ENCODE measurements at places on chromosomes 2 and 18.

- DNase-seq = no peak
These were observed 56.4 kb upstream of the MGAT5 start for GRCh38 chr2:134197445-134197844.

DNA sequence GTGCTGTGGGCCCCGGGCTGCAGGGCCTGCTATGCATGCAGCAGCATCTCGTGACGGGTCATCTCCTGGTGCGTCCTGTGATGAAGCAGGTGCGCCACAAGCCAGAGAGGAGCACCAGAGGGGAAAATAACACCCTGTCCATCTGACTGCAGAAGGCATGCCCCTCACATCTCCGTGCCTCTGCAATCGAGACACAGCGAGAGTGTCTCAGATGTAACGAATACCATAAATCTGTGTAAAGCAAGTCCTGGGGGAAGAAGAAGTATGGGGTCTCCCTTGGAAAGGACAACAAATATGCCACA, 137.5 kb downstream of the PTGR3 start:
- no peak for DNase-seq

GRCh38 chr2:134366359-134366758, 112.5 kb downstream of the MGAT5 start:
- DNase-seq = no peak

DNA sequence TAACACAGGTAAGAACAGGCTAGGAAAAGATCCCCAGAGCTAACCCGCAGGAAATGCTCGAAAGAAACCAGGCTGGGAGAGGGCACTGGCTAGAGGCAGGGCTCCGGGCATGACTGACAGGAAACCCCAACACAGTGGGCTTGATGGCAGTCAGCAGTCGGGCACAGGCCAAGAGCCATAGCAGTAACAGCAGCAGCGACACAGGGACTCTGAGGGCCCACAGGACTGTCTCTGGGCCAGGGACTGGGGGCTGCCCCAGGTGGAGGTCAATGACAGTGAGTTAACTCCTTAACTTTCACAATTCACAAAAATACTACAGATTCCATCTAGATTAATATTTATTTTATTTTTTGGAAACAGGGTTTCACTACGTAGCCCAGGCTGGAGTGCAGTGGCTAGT, 37.3 kb upstream of the ASPRV1 start:
- DNase-seq = no peak

DNA sequence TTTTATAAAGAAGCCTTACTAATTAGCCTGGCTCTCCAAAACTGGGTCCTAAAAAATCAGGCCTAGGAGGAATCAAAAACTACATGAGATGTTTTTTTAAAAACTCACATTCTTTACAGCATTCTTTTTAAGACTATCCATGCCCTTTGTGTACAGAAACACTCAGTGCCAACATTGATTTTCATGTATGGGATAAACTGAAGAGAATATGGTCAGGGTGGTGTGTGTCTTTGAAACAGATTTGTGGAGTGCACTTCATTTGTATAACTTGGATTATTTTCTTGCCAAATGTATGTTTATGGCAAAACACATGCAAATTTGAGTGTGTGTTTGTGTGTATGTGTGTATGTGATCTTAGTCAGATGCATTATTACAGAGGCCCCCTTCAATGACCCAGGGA, 283.6 kb upstream of the ATP5MC3 start:
- no peak for DNase-seq

- DNase-seq = no peak
These were observed 38.5 kb downstream of the PRPF40A start for GRCh38 chr2:152678808-152679207.

DNA sequence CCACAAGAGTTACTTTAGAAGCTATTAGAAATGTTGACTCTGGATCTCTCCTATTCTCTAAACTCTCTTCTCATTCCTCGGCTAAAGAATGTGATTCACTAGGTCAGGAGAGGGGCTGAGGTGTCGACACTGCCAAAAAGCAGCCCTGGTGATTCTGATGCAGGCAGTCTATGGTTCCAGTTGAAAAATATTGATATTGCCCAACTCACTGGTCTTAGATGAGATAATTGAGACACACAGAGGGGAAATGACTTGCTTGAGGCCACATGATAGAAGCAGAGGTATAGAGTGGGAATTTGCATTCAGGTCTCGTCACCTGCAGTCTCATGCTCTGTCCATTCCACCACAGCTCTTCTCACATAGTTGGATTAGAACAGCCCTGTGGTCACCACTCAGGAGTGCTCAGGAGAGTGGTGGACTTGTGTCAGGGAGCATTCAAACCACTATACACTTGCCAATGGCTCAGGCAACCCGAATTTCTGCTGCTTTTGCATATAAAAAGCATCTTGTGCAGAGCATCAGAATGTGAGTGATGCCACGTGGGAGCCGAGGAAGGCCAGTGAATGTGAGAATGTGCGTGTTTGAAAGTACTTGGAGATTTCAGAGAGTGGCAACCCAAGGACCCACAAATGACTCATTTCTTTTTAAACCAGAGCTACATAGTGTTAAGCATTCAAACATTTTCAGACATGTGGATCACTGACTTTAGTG, 65.1 kb upstream of the CTLA4 start:
- DNase-seq = no peak

DNA sequence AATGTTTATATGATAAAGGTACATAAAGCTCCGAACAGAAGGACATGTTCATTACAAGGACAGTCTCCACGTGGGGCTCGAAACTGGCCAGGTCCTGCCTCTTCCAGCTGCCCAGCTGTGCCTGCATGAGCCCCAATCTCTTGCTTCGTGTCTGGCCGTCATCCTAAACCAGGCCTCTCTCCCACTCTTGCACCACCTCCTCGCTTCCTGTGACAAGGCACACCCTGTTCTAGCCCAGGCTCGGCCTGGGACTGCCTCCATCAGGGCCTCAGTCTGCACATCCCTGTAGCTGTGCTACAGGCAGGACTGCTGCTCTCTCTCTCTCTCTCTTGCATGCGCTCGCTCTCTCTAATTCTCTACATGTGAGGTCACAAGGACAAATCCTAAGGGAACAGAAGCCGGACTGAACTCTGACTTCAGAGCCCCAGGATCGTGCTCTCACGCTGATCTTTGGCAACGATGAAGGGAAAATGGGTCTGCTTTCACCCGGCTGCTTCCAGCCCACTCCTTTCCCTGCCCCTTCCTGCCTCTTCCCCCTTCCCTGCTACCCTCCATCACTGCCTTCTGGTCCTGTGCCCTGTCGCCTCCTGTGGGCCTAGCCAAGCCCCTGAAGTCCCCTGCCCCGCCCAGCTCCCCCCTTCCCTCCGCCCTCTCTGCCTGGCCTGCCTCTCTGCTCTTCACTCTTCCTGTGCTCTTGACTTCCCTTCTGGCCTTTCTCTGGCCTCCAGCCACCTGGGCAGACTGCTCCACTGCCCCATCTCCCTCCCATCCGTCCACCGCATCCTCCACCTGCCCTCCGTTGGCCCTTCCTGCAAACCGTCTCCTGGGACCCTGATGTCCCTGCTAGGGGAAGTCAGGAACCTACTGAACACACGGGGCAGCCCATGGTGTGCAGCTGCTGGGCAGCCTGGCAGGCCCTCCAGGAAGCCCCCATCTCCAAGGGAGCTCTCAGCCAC, 7.8 kb upstream of the GPR55 start:
- no peak for DNase-seq

DNA sequence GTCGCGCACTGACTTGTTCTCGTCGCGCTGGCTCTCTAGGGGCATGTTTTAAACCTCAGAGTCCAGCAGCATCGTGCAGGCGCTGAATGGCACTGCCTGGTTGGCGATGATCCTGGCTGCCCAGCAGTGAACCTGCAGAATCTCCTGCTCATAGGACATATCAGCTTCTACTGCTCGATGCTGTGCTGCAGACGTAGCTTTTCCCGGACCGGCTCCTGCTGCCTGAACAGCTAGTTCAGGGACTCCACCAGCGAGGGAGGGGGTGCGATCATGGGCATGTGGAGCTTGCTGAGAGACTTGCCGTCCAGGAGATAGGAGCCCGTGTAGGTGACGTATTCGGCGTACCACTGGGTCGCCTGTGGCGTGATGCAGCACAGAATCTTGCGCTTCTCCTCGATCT, 890.0 kb upstream of the LRRTM1 start:
- no peak for DNase-seq

DNA sequence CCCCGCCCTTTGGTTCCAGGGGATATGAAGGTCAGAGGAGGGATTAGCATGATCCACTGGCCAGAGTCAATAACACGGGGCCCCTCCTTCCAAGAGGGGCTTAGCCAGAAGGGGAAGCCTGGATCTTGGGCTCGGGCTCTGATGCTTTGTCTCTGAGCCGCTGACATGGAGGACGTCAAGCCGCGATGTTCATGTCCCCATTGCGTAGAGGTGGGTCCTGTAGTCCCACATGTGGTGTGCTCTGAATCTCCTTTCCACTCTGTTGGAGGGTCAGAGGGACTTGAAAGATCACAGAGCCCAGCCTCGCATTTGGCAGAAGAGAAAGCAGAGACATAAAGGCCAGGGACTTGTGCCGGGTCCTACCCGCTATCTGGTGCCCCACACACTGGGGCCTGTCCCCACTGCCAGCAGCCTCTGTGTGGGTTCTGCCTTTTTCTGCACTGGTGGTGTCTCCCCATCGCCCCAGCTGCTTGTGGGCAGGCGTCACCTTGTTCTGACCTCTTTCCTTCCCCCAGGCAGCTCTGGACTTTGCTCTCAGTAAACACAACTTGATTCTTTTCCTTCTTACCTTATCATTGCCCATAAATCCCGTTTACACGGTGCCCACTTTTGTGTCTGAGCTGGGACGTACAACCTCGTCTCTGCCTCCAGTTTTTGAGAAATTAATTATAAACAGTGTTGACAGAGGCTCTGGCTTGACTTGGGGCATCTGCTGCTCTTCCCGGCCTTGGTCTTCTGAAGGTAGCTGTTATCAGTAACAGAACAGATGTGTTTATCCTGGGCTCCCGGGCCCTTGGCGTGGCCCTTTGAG, 48.8 kb downstream of the SH3BP4 start:
- no peak for DNase-seq

DNA sequence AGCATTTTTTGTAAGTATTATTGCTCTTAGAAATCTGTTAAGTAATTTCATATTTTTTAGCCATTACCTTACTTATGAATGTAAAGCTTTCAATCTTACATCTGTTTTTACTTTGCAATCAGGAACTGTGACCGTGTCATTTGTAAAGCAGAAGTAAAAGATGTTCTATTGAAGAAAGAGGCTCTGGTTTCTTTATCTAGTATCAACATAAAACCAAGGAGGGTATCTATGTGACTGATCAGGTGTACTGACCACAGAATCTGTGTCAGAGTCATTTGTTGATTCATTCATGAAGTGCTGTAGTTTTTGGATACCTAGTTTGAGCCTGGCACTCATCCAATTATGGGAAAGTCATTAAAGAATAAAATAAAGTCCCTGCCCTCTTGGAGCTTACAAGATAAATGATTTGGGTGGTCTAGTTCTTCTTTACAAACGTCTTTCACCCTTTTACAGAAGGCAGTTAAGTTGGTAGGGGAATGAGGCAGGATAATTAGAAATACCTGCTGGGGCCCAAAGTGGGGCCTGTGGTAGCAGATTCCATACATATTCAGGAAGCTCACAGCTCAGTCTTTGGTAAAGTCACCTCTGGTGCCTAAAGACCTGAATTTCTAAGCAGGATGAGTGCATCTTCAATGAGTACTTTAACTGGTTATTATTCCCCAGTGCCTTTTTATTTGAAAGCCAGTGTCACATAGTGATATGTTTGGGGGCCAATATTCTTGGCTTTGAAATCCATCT, 260.6 kb upstream of the NT5C1B start:
- no peak for DNase-seq

GRCh38 chr2:54099829-54100585, 15.4 kb upstream of the ACYP2 start:
- no peak for DNase-seq

GRCh38 chr2:179140571-179140970, 90.6 kb upstream of the CCDC141 start:
- DNase-seq = no peak

DNA sequence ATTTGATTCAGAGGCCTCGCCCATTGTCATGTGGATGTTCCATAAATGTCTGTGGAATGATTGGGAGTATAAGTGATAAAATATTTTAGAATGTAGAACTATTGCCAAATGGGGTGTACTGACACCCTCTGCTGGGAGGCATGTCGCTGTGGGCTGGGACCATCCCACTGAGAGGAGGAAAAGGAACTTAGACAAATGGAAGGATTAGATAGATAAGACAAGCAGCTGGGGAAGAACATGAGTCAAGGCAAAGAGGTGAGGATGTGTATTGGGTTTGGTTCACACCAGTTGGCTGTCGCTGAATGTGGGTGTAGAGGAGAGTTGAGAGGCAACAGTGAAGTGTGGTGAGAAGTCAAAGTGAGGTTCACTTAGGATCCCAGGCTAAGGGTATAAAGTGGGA, 4.0 kb downstream of the C2orf74 start:
- DNase-seq = no peak

GRCh38 chr2:191927991-191928390, 81.1 kb upstream of the CAVIN2 start:
- no peak for DNase-seq

- no peak for DNase-seq
These were observed 66.8 kb upstream of the FOSL2 start for GRCh38 chr2:28325567-28326468.

- DNase-seq = no peak
These were observed 373.5 kb upstream of the MYT1L start for GRCh38 chr2:2704428-2705090.

DNA sequence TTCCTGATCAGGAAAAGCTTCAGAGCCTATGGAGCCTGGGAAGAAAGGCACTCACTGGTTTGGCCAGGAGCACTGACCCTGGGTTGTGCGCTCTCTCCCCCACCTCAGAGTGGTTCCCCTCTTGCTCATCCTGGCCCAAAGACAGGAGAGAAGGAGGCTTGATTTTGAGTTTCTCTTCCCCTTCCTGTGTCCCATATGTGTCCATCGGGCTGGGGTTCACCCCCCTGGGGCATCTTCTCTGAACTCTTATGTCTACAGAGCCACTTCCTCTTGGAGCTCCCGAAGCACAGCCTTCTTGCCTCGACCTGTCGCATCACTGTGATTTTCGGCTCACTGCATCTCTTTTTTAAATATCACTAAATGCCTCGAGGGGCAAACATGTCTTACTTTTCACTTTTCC, 692.3 kb downstream of the RNF144A start:
- no peak for DNase-seq

GRCh38 chr2:161955211-161955610, 118.8 kb downstream of the DPP4 start:
- DNase-seq = no peak

DNA sequence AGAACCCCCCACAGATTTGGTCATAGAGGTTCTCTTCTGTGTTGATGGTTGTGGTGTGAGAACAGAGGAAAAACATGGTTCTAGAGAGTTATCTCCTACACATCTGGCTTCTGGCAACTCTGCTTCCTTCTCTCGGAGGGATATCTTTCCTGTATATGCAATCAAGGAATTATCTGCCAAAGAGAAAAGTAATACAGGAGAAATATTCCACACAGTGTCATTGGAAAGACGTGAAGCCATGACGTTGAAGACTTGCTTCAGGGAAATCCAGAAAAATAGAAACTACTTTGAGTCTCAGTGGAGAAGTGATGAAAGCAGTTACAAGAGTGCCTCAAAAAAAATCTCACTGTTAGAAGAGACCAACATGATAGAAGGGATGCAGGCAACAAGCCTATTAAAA, 78.5 kb downstream of the RAB31 start:
- no peak for DNase-seq

GRCh38 chr2:108485253-108485652, 36.2 kb downstream of the GCC2 start:
- no peak for DNase-seq

Data from right renal cortex interstitium (tissue), 3 donors.